ENCODE measurements at places on chromosomes 6 and 20. TPM values are rescaled to one million over a fixed set of nuclear protein-coding genes. Genes with fewer than 3 reads are reported as not detected.
A peak's percentile ranks its signal among the peaks of the same experiment; 100 is the strongest.

DNA sequence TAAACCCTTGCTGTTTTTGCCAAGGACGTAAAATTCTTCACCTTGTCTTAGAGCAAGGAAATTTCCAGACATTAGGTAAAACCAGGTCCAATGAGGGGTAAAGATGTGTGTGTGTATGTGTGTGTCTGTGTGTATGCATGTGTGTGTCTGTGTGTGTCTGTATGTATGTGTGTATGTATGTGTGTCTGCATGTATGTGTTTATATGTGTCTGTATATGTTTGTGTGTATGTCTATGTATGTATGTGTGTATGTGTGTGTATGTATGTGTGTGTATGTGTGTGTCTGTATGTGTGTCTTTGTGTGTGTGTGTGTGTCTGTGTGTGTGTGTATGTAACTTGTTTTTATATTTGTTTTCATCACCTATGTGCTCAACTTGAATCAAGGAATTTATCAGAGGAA, 373.7 kb downstream of the TAF4 start:
- DNase-seq: no peak

GNRH2 gene
- 27.0 TPM for total RNA-seq

- DNase-seq: peak; percentile 81
These were observed 9.0 kb downstream of the ADA start for GRCh38 chr20:44642203-44643153.

- no peak for DNase-seq
These were observed 529.9 kb upstream of the MMS22L start for GRCh38 chr6:97812940-97813339.

KIAA0408 gene
- total RNA-seq: 6.4 TPM

DNA sequence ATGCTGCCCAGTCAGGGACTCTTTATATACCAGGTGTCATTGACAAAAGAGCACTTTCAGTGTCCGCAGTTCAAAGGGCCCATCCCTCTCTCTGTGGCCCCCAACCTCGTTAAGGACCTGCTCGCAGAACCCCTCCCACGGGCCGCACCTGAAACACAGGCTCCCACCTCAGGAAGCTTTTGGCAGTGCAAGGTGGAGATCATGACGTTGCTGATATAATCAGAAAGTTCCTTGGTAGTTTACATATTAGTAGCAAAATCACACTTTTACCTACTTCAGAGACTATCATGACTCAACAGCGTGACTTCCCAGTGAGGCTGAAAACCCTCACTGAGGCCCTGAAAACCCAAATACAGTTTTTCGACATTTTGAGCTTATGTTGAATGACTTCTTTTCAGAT, 4.1 kb downstream of the TTLL2 start:
- no peak for DNase-seq

COL19A1 gene
- 3.3 TPM for total RNA-seq

GRCh38 chr6:34673064-34673463, 23.5 kb downstream of the ILRUN start:
- no peak for DNase-seq

- no peak for DNase-seq
These were observed 234.4 kb downstream of the LAMA2 start for GRCh38 chr6:129117355-129117754.

EBF4 gene
- total RNA-seq: 11.6 TPM

GRCh38 chr20:46135856-46136633, 17.9 kb downstream of the CD40 start:
- no peak for DNase-seq

- no peak for DNase-seq
These were observed 53.7 kb downstream of the PLCB4 start for GRCh38 chr20:9122571-9122970.

RBPJL gene
- total RNA-seq: not detected

DNA sequence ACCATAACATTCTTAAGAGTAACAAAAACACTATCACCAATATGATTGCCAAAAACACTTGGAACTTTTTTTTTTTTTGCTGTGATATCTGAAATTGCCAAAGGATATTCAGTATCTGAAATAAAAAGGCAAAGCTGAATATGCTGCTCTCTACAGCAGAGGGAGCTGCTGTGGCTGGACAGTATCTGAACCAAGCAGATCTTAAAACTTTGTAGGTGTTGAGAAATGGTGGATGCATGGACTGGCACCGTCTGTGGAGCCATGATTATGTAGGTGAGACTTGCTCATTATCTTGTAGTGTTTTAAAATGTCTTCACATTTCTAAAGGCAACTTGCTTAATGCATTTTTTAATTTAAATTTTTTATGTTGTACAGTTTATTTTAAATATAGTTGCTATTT, 9.2 kb downstream of the PDCD2 start:
- DNase-seq: peak; percentile 12

ATXN1 gene
- total RNA-seq: 28.7 TPM

GRCh38 chr6:163837691-163838431, 423.3 kb downstream of the QKI start:
- DNase-seq: no peak

GRCh38 chr20:36446557-36446956, 94.8 kb upstream of the MYL9 start:
- DNase-seq: no peak

- no peak for DNase-seq
These were observed 81.0 kb downstream of the SMLR1 start for GRCh38 chr6:130908188-130908587.

GRCh38 chr6:98590997-98591396, 243.4 kb upstream of the POU3F2 start:
- no peak for DNase-seq

SNRPB gene
- 187 TPM for total RNA-seq

DNA sequence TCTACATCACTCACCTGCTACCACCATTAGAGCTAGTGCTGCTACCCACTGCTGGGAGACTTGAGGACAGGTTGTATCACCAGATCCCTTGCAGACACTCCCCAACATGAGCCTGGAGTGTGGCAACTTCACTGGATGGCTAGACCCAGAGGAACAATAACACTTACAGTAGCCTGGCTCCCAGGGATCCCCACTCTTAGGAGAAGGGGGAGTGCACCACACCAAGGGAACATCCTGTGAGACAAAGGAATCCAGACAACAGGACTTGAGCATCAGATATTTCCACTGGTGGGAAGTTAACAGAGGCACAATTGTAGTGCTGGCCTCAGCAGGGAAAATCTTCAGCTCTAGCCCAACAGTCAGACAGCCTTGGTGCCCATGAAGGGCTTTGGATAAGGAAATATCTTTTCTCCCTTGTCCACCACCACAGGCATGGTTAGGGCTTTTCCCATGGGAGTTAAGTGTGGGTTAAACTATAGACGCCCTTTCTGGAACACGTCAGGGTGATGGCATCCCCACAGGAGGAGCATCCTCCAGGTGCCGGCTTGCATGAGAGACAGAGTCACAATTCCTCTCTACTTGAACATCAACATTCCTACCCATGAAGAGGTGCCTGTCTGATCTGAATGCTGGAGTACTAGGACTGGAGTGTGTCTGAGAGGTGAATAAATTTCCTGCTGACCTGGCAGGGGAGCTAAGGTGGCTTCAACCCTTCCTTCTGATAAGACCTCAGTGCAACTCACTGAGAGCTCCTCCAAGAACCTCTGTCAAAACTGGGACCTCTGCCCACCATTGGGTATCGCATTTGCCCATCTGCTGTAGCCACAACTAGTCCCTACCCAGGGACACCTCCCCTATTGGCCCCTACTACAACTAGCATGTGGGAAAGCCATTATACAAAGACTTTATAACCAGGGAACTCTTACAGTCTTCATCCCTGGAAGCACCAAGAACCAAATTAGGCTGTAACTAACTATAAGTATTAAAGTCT, 55.4 kb upstream of the SIRPG start:
- no peak for DNase-seq

GRCh38 chr20:1364106-1364505, 28.7 kb downstream of the FKBP1A start:
- no peak for DNase-seq

DNA sequence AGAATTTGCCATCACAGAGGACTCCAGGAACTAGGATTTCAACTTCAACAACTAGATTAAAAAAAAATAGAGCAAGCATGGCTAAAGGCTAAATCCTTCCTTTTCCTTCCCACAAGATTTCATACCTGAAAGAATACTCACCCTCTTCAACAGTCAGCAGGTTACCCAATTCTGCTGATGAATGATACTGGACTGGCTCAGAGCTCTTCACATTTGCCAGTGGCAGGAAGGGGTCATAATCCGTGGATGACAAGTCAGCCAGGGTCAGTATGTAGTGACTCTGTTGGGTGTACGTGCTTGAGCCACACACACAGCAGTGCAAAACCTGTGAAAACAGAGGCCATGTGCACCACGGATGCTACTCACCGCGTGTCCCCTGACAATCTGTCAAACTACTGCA, 152.9 kb downstream of the INSM1 start:
- no peak for DNase-seq

DNA sequence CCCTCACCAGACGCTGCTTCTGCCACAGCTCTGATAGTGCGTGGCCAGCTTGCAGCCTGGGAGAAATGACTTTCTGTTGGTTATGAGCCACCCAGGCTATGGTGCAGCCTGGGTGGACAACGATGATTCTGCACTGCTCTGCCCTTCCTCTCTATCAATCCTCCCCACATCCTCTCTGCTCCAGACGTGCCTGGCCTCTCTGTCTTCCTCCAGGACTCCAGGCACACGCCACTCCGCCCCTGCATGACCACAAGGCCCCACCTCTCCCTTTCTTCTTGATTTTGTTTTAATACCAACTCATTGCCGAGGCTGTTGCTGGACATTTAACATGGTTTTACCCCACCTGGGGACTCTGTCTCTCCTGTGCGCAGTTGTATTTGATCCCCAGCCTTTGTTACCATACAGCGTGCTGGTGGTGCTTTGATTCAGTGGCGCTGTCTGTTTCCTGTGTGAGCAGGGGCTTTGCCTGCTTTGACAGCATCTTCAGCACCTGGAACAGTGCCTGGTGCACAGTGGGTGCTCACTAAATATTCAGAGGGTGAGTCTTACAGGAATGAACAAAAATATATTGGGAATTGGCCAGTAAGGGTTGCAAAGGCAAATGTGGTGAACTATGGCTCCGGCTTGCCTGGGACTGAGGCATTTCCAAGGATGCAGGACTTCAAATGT, 280.9 kb downstream of the CDH26 start:
- DNase-seq: no peak

DNA sequence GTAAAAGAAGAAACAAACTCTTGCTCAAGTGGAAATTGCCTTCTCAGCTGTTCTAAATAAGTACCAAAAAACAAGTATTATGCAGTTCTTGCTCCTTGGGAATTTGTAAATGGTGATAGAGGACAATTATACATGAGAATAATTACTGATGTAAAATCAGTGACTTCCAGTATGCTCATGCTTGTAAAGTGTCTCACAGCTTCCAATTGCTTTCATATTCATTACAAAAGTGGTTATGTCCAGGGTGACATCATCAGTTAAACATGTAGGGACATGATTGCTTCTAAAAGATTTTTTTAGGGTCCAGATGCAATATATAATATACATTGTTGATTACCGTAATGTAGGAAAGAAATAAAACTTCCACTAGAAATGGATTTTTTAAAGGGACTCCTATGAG, 122.8 kb upstream of the B3GAT2 start:
- no peak for DNase-seq

POM121L2 gene
- 0.04 TPM for total RNA-seq

GRCh38 chr6:148620579-148621298, 126.1 kb upstream of the UST start:
- no peak for DNase-seq

DNA sequence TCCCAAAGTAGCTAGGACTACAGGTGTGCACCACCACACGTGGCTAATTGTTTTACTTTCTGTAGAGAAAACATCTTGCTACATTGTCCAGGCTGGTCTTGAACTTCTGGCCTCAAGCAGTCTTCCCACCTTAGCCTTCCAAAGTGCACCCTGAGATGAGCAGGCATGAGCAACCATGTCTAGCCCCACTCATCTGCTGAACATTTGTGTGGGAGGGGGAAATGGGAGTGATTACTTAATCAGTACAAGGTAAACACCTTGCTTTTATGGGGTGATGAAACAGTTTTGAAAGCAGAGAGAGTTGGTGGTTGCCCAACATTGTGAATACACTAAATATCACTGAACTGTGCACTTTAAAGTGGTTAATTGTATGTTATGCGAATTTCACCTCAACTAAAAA, 5.3 kb downstream of the APMAP start:
- no peak for DNase-seq

DNA sequence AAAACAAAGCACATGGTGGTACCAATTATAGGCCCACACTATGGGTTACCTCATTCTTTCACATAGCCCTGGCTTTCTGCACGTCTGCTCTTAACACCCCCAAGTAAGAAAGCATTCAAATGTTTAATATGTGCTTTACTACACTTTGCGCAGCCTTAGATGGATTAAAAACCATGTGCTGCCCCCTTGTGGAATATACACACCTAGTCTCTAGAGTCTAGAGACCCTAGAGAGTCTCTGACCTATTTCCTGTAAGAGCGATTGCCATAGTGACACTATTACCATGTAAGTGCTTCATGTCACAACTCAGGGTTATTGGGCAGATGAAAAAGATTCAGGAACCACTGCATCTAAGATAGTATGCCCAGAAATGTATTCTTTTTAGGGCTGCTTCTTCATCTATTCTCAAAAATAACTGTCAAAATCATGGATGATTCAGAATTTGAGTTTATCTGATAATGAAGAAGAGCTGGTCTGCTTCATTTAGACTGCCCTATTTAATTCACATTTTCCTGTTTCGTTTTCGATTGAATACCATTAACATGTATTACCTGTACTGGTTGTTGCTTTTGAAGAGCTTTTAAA, 186.3 kb downstream of the ADGB start:
- peak; percentile 49 for DNase-seq

GRCh38 chr6:118344014-118344670, 204.0 kb upstream of the PLN start:
- DNase-seq: peak; percentile 24

DNA sequence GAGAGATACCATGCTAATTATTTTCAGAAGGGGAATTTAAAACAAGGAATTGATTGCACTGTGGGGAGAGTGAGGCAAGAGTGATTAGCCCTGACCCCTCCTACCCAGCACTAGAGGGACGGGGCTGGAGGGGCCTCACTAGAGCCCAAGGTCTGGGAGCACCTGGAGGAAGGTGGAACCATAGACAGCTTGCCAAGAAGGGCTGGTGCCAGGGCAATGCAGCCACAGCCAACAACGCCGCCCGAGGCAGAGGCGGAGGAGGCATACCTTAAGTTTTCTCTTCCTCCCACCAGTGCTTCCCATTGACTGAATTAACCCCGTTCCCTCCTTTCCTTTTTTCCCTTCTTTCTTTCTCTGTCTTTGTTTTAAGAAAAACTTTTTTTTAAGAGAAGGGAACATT, 40.0 kb downstream of the IYD start:
- DNase-seq: no peak

- no peak for DNase-seq
These were observed 33.3 kb downstream of the BEND3 start for GRCh38 chr6:107082045-107082444.

GRCh38 chr6:3032986-3033385, 33.3 kb downstream of the NQO2 start:
- DNase-seq: peak; percentile 42

LHFPL5 gene
- total RNA-seq: not detected

GINS1 gene
- total RNA-seq: 6.5 TPM

BCAS1 gene
- 9.8 TPM for total RNA-seq

LBP gene
- total RNA-seq: 48.4 TPM

MROH8 gene
- total RNA-seq: 3.9 TPM

Measured in hepatocyte (in vitro differentiated cells).